ENCODE measurements at places on chromosomes 1 and 21.

DNA sequence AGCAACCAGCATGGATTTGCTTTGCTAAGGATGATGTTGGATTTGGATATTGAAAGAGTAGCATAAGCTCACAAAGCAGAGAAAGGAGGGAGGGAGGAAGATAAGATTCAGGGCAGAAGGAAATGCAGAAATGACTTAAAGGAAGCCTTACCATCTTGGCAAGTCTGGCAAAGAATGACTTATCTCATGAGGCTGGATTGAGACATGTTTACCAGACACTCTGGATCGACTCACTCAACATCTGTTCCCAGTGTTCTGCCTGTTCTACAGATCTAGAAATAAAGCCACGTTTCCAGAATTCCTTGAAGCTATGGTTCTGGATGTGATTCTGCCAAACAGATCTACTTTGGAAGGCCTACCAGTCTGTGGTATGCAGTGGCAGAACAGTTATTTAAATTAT, 38.8 kb upstream of the CTBS start:
- DNase-seq = no peak

- no peak for DNase-seq
Measured at GRCh38 chr1:183696981-183697380, 43.9 kb upstream of the APOBEC4 start.

DNA sequence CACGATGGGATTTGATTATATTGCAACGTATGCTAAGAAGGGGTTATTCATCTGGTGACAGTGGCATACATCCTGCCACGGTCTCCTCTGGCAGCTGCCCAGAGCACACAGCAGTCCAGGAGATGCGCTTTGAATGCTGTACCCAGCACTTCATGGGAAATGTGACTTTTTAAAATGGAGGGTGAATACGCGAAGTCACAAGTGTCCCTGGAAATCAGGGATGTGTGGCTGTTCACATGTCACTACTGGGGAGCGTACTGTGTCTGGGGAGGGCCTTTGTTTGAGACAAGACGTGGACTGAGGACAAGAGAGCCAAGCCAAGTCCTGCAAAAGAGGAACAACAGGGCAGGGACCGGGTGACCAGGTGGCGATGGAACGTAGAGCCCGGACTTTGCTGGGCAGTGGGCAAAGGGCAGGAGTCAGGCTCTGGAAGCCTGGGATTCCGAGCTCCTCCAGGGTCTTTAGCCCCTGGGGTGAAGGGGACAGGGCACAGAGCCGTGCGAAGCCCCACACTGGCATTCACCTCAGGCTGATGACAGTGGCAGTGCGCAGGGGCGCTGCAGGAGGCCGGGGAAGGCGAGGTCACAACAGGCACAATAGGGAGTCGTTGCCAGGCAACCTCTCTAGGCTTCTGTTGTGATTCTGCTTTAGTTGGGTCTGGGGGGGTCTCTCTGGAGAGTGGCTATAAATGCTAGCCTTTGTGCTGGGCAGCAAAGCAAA, 11.4 kb upstream of the ZBTB21 start:
- DNase-seq = no peak

- no peak for DNase-seq
Measured at GRCh38 chr1:65429806-65430205, 9.3 kb downstream of the LEPR start.

GRCh38 chr1:2639203-2639602, 6.4 kb upstream of the MMEL1 start:
- DNase-seq = no peak

DNA sequence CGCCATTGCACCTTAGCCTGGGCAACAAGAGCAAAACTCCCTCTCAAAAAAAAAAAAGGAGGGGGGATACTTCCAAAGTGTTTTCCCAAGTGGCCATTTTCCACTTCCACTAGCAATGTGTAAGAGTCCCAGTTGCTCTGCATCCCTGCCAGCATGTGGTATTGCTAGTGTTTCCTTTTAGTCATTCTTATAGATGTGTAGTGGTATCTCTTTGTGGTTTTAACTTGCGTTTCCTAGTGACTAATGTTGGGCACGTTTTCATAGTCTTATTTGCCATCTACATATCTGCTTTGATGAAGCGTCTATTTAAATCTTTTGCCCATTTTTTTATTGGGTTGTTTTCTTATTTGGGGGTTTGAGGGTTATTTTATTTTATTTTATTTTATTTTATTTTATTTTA, 31.1 kb downstream of the INAVA start:
- no peak for DNase-seq

GRCh38 chr21:32481875-32482408, 69.4 kb downstream of the EVA1C start:
- no peak for DNase-seq

GRCh38 chr1:35605867-35606182, 32.7 kb downstream of the TFAP2E start:
- no peak for DNase-seq

DNA sequence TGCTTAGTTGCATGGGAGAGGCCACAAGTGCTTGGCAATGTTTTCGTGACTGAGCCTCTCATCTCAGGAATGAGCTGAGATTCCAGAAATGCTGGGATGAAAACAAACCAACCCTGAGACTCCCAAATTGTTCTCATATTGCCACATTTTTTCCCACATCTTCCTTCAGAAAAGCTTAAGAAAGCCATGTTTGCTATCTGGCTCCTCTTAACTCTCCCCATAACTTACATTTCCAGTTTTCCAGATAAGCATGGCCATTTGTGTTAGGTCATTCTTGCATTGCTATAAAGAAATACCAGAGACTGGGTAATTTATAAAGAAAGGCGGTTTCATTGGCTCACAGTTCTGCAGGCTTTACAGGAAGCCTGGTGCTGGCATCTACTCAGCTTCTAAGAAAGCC, 17.2 kb downstream of the DSCAM start:
- no peak for DNase-seq

DNA sequence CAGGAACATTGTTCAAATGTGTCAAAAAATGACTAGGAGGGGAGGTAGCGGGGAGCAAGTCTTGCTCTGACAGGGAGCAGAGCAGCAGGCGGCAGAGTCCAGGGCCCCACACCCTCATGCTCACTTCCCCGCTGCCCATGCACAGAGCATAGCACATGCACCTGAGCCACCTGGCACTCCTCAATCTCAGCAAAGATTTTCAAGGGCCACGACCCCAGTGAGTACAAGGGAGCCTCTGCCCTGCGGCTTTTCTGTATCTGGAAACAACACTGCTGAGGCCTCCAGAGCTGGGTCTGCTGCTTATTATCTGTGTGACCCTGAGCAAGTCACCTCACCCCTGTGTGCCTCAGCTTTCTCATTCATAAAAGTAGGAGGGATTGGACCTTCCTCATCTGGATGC, 1.1 kb upstream of the GJB3 start:
- DNase-seq = no peak

DNA sequence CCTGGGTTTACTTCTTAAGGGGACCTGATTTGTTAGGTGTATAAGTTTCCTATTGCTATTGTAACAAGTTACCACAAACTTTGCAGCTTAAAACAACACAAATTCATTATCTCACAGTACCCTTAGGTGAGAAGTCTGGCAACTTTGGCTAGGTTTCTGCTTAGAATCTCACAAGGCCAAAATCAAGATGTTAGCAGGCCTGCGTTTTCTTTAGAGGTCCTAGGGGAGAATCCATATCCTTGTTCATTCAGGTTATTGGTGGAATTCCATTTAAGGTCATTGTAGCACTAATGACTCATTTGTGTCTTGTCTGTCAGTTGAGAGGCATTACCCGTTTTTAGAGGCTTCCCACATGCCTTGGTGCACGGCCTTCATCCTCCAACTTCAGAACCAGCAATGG, 8.2 kb upstream of the SH2D1B start:
- DNase-seq = no peak

- DNase-seq = no peak
Measured at GRCh38 chr1:87165177-87165576, 163.5 kb upstream of the LMO4 start.

GRCh38 chr1:91564888-91565701, 64.4 kb downstream of the CDC7 start:
- no peak for DNase-seq

DNA sequence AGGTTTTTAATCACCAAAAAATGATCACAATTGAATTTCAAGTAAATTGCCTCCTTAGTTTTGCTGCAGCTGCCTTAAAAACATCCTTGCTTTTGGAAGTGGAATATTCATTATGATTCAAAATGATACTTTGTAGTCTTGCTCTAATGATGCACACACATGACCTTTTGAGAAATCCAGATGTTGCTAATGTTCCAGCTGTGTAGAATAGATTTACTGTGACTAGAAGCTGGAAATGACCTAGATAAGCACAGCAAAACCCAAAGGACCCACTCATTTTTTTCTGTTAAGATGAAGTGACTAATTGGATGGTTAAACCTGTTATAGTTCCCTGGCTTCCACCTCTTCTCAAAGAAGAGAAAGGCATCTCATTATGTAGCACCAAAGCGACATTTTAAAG, 64.6 kb upstream of the RALGPS2 start:
- DNase-seq = no peak

GRCh38 chr1:166379447-166379846, 212.6 kb upstream of the FAM78B start:
- DNase-seq = no peak

GRCh38 chr1:211843507-211844298, 13.1 kb upstream of the LPGAT1 start:
- no peak for DNase-seq
